Breast epithelium (tissue), 4 donors: ENCODE measurements at places on chromosomes 4 and X. TPM values are rescaled to one million over a fixed set of nuclear protein-coding genes. Genes with fewer than 3 reads are reported as not detected.

The ARHGAP36 gene
- 119 TPM for total RNA-seq

The IL2 gene
- total RNA-seq, result not detected

The MSX1 gene
- total RNA-seq, result 17.9 TPM

The ARR3 gene
- total RNA-seq, result not detected

The PCDH11X gene
- 4.8 TPM for total RNA-seq

GRCh38 chrX:150475461-150475860 is 93.0 kb upstream of the MTM1 start:
- DNase-seq, result no peak

DNA sequence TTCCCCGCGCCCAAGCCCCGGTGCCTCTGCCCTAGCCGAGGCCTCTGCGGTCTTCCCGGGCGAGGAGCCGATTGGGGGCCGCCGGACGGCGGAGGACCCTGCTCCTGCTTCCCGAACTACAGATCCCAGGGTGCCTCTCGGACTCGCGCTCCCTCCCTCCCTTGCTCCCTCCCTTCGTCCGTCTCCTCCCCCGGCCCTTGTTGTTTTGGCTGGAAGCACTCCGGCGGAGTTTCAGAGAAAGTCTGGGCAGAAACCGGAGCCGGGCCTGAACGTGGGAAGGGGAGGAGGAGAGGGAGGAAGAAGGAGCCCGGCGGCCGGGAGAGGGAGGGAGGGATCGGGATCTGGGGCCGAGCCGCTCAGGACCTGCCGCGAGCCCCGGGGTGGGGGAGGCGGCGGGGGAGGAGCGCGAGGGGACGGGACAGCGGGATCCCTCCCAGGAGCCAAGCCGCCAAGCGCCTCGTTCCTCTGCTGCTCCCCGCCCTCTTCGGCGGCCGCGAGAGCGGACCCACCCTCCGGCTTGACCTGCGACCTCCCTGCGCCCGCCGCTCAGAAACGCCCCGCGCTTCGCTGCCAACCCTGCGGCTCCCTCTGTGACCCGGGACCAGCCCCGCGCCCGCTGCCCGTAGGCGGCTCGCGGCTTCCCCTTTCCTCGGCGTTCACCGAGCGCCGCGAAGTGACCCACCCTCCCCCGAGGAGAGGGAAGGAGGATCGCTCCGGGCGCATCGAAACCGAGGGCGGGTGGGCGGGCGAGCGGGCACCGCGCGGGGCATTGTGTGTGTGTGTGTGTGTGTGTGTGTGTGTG is 496 bp upstream of the GAB1 start:
- peak; percentile 88 for DNase-seq

GRCh38 chr4:66367043-66367660 is 696.9 kb upstream of the EPHA5 start:
- DNase-seq, result no peak

DNA sequence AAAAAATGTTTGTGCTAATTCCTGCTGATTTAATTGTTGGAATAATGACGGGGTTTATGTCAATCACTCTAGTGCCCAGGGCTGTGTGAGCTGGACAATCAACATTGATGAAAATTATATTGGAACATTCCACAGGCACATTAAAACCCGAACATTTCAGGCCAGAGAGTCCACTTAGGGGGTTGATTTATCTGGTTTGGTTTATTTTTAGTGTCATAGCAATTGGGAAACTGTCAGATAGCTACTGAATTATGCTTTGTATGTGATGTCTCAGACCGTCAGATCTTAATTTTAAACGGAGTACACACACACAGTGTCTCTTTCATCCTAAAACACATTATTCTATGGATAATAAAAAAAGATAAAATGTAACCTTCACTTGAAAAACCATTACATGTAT is 51.5 kb downstream of the VEGFC start:
- DNase-seq, result no peak

GRCh38 chr4:64205376-64205775 is 203.9 kb downstream of the TECRL start:
- DNase-seq, result no peak

- DNase-seq, result no peak
Observed at GRCh38 chr4:49036528-49036927, 50.5 kb downstream of the CWH43 start.

GRCh38 chr4:37392521-37393255 is 148.1 kb downstream of the NWD2 start:
- no peak for DNase-seq

DNA sequence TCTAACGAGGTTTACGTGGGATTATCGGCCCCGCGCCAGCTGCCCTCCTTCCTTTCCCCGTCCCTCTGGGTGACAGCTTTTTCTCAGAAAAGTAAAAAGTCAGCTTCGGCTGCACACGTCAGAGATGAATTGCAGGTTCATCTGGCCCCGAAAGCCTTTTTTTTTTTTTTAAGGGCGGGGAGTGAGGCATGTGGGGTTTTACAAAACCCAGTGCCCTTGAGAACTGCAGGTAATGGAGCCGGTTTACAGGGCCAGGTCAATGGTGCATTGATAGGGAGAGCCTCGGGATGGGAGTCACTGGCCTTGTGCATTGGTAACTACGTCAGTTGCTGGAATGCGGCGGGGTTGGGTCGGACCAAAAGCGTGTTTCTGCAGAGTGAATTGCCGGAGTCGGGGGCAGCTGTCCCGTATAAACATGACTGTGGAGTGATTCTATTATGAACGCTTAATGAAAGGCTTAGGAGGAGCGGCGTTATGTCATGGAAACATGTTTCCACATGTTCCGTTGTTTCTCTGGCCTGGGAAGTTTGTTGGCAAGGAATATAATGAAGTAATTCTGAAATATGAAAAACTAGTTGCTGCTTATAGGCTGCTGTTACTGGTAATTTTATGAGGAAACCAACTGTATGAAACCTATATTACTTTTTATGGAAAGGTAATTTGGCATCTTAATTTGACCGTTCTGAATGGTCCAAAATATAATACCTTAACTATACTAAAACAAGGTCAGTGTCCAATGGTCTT is 1.1 kb downstream of the HSPA4L start:
- peak; percentile 81 for DNase-seq
